SK-N-DZ (cell line): ENCODE measurements at places on chromosomes 6 and 20.

- no peak for DNase-seq
Measured at GRCh38 chr20:25008388-25009217, 16.1 kb upstream of the APMAP start.

DNA sequence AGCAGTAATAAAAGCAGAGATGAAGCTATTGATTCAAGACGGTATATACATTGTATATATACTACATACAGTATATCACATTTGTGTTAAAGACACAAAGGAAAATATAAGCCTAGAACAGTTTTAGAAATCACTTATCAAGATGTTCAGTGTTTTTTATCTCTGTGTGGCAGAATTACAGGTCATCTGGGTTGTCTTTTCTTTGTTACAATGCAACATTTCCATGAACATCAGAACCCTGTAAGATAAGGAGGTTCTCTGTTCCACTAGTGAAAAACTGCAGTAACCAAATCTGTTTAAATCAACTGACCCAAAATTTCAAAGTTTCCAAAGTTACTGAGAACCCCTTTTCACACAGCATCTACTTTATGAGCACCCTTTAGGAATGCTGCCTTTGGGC, 42.2 kb downstream of the B4GALT5 start:
- DNase-seq, result no peak

GRCh38 chr20:32539817-32540675, 45.1 kb downstream of the NOL4L start:
- DNase-seq, result no peak

DNA sequence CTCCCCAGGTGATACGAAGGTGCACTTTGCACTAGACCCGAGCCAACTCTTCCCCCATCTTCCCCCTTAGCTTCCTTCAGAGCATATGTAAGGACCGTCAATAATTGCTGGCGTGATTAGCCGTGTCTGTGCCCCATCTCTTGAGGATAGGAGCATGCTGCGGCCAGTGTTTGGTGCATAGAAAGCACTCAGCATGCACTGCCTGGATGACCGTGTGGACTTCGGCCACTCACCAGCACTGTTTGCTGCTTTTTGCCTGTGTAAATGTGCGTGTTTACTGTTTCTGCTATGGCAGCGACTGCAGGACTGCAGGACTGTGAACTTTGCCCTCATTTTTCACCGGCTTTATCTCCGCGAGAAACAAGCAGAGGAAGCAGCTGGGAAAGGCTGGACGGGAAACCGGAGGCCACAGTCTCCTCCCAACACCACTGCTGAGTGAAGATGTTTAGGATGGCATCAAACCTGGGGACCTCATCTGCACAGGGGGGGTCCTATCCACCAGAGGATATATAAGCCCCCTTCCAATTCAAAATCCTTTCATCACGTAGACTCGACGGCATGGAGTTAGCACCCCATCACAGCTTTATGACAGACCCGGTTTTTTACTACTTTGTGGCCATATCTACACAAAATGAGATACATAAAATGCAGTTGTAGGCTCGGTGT, 150.6 kb upstream of the AFDN start:
- DNase-seq, result no peak
